AG08396 (cell line): ENCODE measurements at places on chromosomes 4 and X.

- DNase-seq = no peak
Observed at GRCh38 chr4:102525504-102525903, 24.3 kb downstream of the NFKB1 start.

DNA sequence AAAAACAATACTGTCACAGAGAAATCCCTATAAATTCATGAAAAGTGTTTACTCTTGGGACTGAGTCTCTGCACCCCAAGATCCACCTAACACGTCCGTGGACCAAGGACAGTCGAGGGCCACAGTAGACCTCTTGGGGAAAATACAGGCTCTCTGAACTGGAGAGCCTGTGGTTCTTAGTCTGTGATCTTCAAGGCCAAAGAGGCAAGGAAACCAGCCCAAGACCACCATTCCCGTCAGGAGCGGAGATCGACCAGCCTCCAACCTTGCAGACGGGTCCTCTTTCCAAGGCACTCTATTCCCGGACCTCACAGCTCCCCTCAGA, 1.6 kb upstream of the APBB2 start:
- DNase-seq = no peak

GRCh38 chr4:165609653-165610052, 230.8 kb downstream of the CPE start:
- DNase-seq = no peak

DNA sequence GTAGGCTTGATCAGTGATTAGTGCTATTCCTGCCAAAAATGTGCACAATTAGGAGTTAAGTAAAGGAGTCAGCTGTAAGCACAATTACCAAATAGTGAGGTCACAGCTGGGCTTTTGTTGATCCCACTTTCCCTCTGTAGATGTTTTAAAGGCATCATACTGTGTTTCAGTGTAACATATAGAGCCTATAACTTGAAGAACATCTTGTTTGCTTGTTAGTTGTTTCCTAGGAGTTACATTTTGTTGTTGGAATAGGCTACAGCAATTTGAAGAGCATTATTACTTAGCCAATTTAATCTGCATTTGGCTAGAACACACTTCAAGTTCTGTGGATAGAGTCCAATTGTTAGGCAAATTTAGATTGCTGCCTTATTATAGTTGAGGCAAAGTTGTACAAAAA, 210.7 kb upstream of the MAD2L1 start:
- DNase-seq = no peak

- peak; percentile 36 for DNase-seq
Observed at GRCh38 chrX:139826065-139827044, 106.5 kb downstream of the ATP11C start.

DNA sequence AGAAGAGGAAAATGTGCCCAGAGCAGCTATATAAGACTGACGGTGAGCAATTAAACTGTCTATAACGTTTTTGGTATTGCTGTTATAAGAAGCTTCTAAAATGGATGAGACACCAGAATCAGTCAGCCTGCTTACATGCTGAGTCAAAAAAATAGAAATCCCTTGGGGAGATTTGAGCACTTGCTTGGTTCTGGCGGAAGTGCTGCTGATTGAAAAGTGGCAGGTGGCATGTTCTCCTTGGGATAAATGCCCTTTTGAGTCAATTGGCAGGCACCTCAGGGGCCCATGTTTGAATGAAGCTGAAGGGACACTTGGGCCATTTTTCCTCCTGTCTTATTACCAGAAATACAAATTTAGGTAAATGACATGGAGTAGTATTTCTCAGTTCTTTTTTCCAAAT, 148.7 kb downstream of the PTCHD1 start:
- DNase-seq = no peak

- no peak for DNase-seq
Observed at GRCh38 chr4:9983211-9983610, 38.1 kb downstream of the SLC2A9 start.

- no peak for DNase-seq
Observed at GRCh38 chr4:145271194-145271593, 90.8 kb upstream of the OTUD4 start.

GRCh38 chr4:19703391-19703790, 548.3 kb upstream of the SLIT2 start:
- DNase-seq = no peak

- no peak for DNase-seq
Observed at GRCh38 chrX:38847903-38848230, 46.6 kb downstream of the MID1IP1 start.

- DNase-seq = no peak
Observed at GRCh38 chr4:13887010-13887409, 259.5 kb upstream of the BOD1L1 start.

GRCh38 chr4:14434916-14435315, 567.4 kb upstream of the CPEB2 start:
- no peak for DNase-seq

GRCh38 chr4:106582103-106582502, 213.5 kb upstream of the GIMD1 start:
- no peak for DNase-seq

DNA sequence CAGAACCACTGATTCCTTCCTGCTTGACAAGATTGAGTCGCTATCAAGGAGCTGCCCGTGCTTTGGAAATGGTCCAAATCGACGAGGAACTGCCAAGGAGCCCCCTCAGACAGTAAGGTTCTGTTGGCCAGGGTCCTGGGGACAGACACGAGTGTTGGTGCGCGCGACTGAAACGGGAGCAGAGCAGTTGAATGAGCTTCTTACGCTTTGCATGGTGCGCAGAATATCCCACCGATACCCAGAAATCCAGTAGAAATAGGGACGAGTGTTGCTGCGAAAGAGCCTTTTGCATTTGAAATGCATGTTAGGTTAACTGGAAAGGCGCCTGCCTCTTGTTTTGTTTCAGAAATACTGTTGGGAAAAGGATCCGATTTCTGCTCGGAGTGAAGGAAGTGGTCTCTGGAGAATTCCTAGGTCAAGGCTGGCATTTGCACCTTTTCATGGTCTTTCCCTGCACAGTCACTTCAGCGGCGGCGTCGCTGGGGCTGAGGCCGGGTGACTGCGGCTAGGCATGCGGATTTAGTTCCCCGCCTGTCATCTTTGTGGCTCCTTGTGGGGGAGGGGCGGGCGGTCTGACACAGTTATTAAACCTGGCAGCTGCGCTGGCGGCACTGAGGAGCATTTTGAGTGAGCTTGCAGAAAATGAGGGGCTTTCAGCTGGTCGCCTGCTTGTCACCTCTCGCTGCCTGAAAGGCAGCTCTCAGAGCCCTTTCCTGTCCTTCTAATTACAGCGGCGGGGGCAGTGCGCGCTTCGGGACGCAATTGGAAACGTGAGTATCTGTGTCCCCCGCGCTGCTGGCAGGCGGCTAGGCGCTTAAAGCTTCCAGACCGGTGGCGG, 51.5 kb upstream of the TRIM2 start:
- DNase-seq = peak; percentile 20

GRCh38 chr4:4485806-4486205, 56.0 kb downstream of the STX18 start:
- no peak for DNase-seq

- DNase-seq = no peak
Observed at GRCh38 chr4:40367451-40367850, 32.3 kb downstream of the CHRNA9 start.

DNA sequence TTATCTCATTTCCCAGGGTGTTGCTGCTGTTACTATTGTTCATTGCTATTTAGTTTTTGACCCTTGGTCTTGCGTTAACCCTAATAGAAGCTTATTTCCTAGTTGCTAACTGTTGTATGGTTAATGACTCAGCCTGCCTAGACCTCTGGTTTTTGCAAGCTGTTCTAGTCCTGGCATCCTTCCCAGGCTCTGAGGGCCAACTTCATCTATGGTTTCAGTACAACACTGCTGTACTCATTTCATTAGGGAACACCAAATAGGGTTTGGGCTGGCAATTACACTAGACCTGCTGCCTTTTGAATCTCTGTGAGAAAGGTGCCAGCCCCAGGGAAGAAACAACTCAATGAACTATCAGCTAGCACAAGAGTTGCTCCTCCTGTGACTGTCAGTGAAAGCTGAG, 59.6 kb downstream of the DCX start:
- DNase-seq = peak; percentile 5

- no peak for DNase-seq
Observed at GRCh38 chr4:41918278-41918677, 17.0 kb upstream of the TMEM33 start.

DNA sequence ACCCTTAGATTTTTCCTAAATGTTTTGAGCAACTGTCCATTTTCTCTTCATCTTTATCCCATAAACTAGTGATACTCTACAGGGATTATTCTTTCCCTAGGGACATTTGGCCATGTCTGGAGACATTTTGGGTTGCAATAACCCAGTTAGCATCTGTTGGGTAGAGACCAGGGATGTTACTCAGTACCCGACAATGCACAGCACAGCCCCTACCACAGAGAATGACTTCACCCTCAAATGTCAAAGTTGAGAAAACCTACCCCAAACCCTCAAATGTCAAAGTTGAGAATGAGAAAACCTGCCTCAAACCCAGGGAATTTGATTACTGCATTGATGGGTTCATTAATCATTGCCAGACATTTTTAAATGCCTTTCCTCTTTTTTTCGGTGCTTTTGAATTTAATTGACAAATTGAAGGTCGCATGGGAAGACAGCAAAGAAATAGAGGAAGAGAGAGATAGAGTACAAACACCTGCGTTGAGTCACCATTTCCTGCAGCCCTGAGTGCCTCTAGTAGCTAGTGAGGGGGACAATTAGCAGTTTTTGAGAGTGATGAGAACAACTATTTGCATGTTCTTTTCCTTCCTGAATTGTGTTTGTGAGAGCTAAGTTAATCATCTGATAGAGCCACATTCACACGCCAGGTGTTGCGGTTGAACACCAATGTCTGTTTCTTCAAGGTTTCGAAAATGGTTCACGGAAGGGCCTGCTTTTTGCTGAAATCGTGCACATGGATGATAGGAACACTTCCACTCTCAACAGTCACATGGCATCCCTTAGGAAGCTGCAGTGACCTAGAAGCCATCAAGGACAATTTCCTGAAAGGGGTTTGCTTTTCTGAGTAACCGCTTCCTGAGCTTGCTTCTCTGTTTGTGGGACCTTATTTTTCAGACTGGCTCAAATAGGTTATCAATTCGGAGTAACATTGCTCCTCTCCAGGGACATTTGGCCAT, 203.9 kb upstream of the VCX3A start:
- DNase-seq = no peak

DNA sequence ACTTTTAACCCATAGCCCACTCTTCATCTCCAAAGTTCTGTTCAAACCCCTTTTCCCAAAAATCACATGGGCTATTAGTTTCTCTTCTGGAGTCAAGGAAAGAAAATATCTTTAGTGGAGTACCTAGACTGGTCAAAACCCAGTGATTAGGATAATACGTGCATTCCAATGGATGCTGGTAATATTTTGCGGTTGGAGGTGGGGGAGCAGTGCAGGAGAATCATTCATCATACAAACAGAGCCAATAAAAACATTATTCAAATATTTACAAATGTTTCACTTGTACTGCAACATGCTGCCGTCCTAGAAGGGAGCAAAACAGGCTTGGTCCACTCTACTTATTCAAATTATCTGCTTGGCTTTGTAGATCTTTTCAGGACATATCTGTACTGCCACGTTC, 57.2 kb upstream of the RAB9B start:
- DNase-seq = no peak

DNA sequence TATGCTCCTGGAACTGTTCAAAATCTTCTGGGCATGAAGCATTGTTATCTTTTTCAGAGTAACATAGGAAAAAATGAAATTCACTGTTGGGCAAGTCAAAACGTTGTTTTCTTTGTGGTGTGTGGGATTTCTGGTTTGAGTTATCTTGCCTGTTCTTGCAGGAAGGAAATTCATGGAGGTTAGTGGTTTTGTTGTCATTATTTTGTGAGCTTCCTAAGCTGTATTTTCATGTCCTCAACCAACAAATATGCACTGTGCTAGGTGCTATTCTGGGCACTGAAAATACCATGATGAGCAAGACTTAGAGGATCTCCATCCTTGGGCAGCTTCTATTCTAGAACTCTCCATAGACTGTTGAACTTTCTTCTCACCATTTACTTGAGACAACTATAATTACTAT, 16.9 kb downstream of the SPINK2 start:
- DNase-seq = no peak

GRCh38 chr4:76733068-76733771, 164.7 kb downstream of the SOWAHB start:
- DNase-seq = no peak

GRCh38 chrX:110331444-110332030, 13.7 kb upstream of the AMMECR1 start:
- no peak for DNase-seq

DNA sequence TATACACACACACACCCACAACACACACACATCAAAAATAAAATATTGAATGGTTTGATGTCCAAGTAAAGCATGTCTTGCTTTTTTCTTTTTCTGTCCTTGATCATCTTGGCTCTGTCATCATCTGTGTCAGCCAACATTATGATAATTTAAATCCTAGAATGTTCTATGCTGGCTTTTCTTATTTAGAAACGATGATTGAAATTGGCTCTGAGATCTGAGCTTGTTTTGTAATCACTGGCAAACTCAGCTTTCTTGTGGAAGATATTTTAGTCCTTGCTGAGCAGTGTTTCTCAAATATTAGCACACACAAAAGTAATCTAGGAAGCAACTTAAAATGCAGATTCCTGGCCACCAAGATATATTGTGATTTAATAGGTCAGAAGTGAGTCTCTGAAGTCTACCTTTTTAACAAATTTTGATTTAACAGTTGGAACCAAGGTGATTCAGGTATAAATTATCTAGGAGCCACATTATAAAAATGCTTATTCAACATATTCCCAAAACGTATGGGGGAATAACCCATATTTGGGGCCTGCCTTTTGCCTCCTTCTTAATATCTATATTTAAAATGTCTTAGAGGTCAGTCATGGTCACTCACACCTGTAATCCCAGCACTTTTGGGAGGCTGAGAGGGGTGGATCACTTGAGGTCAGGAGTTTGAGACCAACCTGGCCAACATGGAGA, 24.0 kb upstream of the DSPP start:
- no peak for DNase-seq

GRCh38 chrX:64394874-64395567, at the start of gene MTMR8:
Gene MTMR8, minus strand, starts transcription at chrX:64395452. Its CDS starts 89 bp downstream, at chrX:64395363.
- DNase-seq = peak; percentile 22

DNA sequence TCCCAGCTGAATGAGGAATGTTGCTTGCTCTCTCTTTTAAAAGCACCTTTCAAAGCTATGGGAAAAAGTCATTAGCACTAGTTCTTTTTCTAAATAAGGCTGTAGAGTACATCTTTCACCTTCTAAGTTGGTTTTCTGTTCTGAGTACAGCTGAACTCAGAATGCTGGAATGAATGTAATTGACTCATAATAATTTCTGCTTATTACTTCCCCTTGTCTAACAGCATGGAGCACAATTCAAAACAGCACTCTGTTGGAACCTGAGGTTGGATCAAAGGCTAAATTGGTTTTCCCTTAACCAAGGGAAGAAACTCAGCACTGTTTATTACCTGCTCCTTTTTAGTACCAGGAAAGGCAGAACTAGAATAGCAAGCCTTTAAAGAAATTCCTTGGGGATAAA, 33.5 kb upstream of the CYP2U1 start:
- DNase-seq = no peak

GRCh38 chr4:88940506-88940905, 116.5 kb downstream of the FAM13A start:
- no peak for DNase-seq

- no peak for DNase-seq
Observed at GRCh38 chr4:141810038-141810711, 173.8 kb downstream of the IL15 start.
